HEK293T (cell line): ENCODE measurements at places on chromosomes 1 and 21.
A peak's percentile ranks its signal among the peaks of the same experiment; 100 is the strongest.

DNA sequence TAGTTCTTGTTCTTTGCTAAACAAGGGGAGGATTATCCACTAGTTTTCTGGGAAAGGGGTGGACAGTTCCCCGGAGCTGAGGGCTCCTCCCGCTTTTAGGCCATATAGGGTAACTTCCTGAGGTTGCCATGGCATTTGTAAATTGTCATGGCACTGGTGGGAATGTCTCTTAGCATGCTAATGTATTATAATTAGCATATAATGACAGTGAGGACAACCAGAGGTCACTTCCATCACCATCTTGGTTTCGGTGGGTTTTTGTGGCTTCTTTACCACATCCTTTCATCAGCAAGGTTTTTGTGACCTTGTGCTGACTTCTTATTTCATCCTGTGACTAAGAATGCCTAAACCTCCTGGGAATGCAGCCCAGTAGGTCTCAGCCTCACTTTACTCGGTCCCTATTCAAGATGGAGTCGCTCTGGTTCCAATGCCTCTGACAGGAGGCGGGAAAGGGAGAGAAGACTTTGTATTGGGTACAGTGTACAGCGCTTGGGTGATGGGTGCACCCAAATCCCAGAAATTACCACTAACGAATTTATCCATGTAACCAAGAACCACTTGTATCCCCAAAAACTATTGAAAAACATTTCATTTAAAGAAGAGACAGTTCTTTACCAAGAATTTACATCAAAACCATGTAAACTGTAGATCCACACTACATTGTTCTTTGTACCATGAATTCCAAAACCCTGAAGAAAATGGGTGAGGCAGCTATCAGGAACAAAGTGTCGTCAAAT is 8.7 kb upstream of the SLC2A5 start:
- no peak for DNase-seq

GRCh38 chr1:201397675-201398074 is 1.4 kb downstream of the LAD1 start:
- no peak for DNase-seq

DNA sequence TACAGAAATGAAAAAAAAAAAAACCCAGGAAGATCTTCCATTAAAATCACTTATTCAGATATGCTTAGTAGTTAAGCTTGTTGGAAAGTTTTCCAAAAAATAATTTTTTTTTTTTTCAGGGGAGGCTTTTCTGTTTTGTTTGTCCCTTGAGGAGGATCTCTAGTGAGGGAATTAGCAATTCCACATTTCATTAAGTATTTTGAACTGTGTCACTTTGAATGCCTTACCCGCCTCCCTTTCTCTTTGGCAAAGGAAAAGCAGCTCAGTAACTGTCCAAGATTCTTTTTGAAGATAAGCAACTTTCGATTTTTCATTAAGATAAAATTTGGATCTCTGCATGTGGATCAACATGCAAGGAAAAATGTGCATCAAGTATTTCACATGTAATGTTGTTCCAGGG is 1.8 kb downstream of the NTNG1 start:
- DNase-seq: no peak

- no peak for DNase-seq
These were observed 4.2 kb upstream of the KLHDC8A start for GRCh38 chr1:205360891-205361290.

GRCh38 chr1:232863544-232864275 is 58.5 kb downstream of the MAP10 start:
- DNase-seq: no peak

- DNase-seq: no peak
These were observed 48.9 kb upstream of the SLC2A1 start for GRCh38 chr1:43007377-43008114.

- peak; percentile 99 for DNase-seq
These were observed at the start of the genes CHML and OPN3 for GRCh38 chr1:241640149-241640866. TSS of gene CHML (minus strand) at chr1:241640369. CDS start at chr1:241635766, 4,603 bp downstream. TSS of gene OPN3 (minus strand) at chr1:241640369. CDS start at chr1:241640254, 115 bp downstream.

GRCh38 chr1:209368864-209369598 is 214.5 kb upstream of the CAMK1G start:
- DNase-seq: no peak

DNA sequence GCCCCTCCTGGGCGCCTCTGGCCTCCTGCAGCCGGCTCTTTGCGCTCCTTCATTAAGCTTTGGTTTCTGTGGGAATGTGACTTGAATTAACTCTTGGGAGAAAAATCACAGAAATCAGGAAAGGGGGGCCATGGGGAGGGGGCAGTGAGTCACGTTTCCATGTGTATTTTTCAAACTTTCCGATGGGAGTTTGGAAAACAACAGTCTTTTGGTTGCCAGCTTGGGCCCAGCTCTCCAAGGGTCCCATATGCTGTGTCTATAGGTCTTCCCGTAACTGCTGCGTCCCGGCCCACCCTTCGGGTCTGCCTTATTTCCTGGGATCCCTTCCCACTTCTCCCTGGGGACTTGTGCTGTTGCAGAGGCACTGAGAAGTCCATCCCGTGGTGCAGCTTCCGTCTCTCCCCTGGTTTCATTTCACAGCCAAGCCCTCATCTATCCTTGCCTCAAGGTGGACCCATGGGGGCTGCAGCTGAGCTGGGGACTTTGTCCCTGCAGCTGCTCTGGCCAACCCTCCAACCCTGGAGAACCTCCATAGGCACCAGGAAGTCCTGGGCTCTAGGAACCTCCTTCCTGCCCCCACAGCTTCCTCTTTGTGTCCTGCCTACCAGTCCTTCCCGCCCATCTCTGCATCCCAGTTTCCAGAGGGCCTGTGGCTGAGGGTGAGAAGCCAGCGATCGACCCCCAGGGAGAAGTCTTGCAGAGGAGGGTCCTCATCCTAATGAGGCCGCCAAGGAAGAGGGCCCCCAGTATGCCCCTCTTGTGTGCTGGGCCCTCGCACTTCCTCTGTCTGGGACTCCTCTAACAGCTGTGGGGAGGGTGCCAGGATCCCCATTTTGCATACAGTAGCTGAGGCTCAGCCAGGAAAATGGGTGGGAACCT is 11.6 kb upstream of the LMNA start:
- DNase-seq: no peak

GRCh38 chr1:64745986-64746940 is 1.4 kb downstream of the RAVER2 start:
- DNase-seq: peak; percentile 46

GRCh38 chr1:207078578-207079132 is 10.0 kb upstream of the C4BPB start:
- DNase-seq: no peak

DNA sequence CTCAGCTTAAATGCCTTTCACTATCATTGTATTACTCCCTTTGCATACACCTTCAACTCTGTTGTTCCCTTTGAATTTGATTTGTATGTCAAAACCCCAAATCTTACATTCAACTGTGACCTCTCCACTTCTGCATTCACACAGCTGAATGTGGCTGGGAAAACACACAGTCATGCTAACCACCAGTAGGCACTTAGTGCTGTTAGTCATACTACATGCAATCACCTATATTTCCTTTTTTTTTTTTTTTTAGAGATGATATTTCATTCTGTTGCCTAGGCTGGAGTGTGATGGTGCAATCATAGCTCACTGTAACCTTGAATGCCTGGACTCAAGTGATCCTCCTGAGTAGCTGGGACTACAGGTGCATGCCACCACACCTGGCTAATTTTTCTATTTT is 16.2 kb downstream of the BTBD8 start:
- DNase-seq: no peak

GRCh38 chr1:22600071-22600816 is 36.2 kb upstream of the C1QA start:
- no peak for DNase-seq

DNA sequence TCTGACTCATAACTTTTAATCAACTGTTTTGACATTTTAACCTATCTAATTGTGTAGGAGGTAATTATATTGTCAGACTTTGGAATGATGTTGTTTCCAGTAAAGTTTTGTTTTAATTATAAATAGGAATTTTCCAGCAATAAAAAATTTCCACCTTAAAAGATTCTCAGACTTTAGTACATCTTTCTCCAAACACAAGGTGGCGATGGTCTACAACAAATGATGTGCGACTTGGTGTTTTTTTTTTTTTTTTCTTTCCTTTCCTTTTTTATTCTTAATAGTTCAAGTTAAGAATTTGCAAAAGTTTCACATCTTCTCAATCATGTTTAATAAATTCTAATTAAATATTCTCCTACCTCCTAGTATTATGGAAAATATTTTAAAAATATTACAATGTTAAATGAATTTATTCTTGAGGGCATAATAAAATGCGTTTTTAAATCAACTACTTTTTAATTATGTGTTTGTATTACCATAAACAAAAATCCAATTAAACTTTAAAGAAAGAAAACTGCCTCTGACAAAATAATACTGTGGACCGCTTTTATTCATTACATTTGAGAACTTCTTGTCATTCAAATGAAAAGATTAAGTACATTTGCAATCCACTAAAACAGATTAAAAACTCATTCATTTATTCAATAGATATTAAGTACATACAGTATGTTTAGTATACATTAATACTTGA is 4.4 kb upstream of the ADAMTS1 start:
- DNase-seq: no peak

DNA sequence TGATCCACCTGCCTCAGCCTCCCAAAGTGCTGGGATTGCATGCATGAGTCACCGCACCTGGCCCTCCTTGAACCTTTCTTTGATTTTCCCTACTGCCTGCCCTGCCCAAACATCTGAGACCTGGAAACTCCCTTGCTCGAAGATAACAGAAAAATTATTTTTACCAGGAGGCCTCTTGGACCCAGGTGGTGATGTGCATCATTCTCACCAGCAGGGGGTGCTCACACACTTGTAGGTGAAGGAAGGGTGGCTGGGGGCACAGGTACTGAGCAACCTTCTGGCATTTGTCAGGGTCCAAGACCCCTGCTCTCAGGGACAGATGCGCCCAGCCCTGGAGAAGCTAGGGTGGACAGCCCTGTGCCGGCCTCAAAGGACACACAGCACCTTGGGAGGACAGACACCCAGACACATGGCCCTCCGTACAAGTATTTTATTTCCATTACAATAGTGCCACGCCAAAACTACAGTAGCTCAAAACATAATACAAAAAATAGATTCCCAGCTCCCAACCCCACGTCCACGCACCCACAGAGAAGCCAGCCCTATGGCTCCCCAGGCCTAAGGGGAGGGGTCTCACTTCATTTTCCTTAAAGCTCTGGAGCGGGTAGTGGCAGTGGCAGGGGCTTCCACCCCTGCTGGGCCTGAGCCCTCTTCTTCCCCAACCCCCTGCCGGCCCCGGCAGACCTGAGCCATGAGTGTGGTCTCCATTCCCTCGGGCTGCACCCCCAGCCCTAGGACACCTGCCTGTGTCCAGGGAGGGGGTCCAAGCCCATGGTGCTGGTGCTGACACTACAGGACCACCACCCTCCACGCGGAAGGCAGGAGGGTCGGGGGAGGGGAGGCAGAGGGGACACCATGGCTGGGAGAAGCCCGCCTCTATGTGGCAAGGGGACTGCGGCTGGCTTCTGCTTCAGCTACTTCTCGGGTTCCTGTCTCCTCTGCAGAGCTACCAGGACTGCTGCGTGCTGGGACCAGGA is 40.4 kb upstream of the EIF4G3 start:
- peak; percentile 68 for DNase-seq

GRCh38 chr1:193285641-193286040 is 99.2 kb upstream of the B3GALT2 start:
- DNase-seq: no peak

GRCh38 chr1:232292239-232292638 is 337.7 kb downstream of the SIPA1L2 start:
- DNase-seq: no peak

DNA sequence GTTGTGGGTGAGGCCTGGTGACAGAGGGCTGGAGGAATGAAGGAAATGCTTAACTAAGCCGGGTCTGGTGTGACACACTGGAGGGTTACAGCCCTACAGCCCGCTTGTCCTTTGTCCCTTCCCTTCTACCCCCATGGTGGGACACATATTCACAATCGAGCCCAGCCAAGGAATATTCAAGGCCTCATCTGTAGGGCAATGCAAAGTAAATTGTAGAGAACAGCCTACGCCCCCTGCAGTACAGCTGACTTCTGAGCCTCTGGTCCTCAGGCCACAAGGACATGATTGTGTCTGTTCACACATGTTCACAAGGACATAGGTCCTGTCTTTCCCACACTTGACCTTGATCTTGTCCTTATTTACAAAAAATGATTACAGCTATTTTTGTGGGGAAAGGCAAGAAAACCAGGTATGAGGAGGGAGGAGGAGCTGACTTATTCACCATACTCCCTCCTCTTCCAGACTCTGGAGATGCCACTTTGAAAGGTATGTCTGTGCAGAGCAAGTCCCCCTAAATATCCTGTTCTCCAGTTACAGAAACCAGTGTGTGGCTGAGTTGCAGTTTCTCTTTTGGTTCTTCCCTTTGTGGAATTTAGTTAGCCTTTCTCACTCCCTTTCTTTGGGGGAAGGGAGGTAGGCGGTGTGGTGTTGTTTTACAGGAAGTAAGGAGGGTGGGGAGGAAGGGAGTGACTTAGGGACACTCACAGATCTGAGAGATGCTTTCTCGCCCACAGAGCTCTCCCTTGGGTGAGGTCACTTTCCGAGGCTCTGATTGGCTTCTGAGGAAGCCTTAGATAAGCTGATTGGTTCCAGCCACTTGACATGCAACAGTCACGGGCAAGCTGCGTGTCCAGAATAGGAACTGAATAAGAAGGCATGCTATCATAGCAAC is 14.6 kb downstream of the POLR3GL start:
- DNase-seq: peak; percentile 90

- no peak for DNase-seq
These were observed 44.1 kb upstream of the C1orf105 start for GRCh38 chr1:172376431-172376830.

GRCh38 chr21:43611598-43612369 is 47.5 kb downstream of the HSF2BP start:
- peak; percentile 80 for DNase-seq

- no peak for DNase-seq
These were observed 32.2 kb upstream of the ZC3H12A start for GRCh38 chr1:37442139-37442538.

DNA sequence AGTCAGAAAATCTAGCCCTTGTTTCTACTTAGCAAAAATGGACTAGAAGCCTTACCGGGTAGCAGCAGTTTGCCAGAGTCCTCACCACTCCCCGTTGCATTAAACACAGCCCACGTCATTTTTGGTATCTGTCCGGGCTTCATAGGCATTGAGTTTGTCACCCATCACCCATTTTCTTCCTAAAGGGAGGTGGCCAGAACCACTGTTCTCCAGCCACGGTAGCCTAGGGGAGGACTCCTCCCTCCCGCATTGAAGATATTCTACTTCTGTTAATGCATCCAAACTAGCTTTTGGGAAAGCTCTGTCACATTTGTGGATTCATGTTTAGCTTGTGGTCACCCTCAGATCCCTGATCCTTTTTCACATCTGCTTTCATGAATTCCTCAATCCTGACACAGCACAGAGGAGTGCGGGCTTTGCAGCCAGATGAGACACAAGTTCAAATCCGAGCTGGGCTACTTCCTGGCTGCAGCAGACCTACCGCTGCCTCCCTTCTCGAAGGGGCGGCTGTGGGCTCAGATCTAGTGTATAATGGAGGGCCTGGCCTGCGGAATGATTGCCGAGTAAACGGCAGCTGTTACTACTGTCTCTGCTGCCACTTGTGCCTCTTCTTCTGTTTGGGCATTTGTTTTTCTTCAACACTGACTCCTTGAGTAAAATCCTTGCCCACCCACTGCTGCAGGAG is 63.2 kb upstream of the EFHD2 start:
- DNase-seq: no peak

DNA sequence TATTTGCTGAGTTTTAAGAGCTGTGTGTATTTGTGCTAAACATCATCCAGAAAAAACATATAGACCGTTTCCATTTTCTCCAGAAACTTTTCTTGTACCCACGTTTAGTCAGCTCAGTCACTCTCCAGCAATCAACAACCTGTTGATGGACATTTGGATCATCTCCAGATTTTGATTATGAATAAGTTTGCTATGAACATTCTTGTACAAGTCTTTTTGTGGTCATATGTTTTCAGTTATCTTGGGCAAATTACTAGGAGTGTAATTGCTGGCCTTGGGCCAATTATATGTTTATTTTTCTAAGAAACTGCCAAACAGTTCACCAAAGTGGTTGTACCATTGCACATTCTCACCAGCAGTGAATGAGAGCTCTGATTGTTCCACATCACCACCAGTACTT is 221.8 kb downstream of the CENPF start:
- DNase-seq: no peak
